GF-D8 (cell line): ENCODE measurements at places on chromosomes 1 and 21.

DNA sequence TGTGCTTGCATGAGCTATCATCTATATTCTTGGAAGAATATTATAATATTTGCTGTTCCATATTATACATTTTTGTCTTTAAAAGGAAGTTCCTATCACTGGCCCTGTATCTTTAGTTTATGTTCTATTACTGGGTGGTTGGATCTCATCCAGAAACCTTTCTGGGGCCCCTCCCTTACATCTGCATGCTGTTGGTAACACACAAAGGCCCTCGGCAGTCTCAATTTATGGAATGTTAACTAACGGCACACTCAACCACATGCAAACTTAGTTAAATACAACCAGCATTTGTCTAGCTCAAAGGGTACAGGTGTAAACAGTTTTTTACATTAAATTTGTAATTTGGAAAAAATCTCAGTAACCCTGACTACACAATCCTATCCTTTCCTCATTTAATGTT, 9.7 kb upstream of the HYI start:
- DNase-seq, result no peak

DNA sequence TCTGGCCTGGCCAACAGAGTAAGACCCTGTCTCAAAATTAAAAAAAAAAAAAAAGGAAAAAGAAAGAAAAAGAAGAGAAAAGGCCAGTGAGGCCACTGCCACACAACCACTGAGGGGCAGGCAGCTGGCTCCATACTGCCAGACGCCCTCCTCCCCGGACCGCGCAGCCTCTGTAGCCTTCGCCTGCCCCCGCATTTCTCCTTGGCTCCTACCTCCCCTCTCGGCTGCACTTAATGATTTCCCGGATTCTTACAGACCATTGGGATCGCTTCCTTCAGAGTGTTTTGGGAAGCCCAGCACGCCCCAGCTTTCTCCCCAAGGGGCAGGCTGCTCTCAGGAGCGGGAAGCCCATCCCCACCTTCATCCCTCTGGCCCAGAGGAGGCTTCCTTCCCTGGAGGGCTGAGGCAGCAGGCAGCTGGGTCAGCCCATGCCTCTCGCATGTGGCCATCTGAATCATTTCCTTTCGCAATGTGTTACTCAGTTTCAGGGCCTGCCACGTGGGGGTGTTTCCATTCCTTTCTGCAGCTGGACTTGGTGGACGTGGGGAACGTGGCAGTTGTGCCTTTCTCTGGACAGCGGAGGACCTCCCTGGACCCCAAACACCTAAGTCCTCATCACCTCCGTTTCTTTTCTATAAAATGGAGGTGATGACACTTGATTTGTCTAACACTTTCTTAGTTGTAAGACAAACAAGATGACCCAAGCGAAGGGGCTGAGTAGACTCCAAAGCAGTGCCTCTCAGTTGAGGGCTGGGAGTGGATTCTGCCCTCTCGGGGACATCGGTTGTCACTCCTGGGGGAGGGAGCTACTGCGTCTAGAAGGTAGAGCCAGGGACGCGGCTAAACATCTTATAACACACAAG, 2.3 kb downstream of the SLC2A5 start:
- peak; percentile 81 for DNase-seq

GRCh38 chr1:117754061-117754969, 148.5 kb downstream of the TENT5C start:
- DNase-seq, result no peak

GRCh38 chr1:95086949-95087533, 14.3 kb upstream of the ALG14 start:
- no peak for DNase-seq

- DNase-seq, result no peak
Measured at GRCh38 chr1:3708791-3709190, 43.5 kb upstream of the CCDC27 start.

DNA sequence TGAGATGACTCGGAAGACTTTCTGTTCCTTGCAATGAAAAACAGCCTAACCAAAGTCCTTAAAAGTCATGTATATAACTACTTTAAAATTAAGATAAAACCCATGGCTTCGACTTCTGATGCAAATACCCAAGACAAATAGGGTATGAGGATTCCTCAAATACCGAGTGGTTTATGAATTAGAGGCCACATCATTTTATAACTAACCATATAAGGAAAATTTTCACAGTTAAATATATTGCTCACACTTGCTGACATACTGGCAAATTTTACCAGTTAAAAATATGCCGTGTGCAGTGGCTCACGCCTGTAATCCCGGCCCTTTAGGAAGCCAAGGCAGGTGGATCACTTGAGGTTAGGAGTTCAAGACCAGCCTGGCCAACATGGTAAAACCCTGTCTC, 5.4 kb downstream of the RERE start:
- no peak for DNase-seq

DNA sequence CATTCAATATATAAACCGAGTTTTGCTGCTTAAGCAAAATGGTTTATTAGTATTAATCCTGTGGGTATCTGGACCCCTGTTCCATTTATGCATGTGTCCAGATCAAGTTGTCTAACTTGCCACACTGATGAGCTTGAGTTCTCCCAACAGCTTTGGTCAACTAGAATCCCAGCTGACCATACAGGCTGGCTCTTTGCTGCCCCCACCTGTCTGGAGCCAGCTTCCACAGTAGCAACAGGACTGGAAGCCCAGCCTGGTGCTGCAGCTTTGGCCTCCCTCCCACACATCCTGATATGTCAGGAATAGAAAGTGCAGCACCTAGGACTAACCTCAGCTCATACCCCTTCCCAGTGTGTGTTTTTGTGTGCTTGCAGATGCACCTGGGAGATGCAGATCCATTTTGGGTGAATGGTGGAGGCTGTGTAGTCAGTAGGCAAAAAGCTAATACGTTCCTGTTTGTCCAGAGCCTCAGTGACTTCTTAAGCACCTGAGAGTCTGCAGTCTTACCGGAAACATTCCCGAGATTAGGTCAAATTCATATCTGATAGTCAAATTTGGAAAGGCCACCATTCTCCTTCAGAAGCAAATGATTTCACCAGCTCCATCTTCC, 40.9 kb upstream of the BEND5 start:
- DNase-seq, result no peak

DNA sequence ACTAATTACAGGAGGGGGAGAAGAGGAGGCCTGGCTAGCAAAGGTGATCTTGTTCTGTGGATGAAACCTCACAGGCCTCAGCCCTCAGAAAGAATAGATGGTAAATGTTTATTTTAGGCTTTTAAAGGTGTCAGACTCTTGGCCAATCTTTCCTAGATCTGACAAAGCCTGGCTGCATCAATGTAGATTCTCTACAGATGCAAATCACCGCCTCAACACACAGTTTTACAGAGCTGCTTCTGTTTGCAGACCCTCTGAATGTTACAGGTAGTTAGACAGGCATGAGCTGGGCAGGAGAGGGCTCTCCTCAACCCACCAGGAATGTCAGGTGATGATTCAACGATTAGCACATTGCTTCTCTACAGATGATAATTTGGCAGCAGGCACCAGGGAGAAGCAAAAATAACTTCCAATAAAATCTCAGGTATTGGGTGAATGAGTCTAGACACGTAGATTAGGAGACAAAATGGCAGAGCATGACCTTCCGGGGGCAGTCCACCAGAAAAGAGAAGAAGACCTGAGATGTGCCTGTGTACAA, 105.4 kb upstream of the VANGL1 start:
- DNase-seq, result no peak

DNA sequence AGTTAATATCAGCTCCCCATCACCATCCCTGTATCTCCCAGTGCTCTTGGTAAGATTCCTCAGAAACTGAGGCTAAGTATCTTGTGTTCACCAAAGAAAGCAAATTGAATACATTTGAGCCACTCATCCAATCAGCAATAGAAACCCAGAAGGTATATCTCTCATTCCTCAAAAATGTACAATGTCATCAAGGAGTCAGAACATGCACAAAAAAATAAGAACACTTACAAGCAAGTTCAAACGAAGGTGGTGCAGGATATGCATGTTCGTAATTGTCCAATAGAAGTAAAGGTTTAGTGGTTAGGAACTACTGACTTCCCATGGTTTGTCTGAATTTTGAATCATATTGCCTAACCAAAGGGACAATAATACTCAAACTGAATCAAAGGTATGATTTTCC, 24.3 kb downstream of the RXRG start:
- DNase-seq, result no peak

DNA sequence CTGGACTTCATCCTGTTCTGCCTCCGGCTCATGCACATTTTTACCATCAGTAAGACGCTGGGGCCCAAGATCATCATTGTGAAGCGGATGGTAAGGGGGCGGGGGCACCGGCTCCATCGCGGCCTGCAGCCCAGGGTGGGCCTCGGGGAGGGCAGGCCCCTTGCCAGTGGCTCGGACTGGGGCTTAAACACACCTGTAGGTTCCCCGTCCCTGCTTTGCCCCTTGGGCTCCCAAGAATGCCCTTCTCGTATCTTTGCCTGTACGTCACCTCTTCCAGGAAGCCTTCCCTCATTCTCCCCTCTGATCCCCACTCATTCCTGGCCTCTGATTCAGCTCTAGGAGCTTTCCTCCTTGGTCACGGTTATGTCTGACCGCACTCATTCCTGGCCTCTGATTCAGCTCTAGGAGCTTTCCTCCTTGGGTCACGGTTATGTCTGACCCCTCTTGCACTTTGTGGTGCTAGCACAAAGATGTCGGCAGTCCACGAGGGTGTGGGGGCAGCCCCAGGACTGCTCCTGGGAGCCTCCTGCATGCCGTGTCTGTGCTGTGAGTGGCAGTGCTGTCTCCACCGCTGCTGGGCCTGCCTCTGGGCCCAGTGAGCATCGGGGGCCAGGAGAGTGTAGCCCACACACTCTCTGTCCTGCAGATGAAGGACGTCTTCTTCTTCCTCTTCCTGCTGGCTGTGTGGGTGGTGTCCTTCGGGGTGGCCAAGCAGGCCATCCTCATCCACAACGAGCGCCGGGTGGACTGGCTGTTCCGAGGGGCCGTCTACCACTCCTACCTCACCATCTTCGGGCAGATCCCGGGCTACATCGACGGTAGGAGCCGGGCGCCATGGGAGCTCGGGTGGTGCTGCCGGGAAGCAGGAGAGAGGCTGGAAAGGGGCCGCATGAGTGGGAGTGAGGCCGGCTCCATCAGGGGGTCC, 49.1 kb upstream of the LRRC3 start:
- DNase-seq, result no peak

GRCh38 chr1:65163201-65163805, 15.3 kb downstream of the AK4 start:
- peak; percentile 29 for DNase-seq

GRCh38 chr1:209883341-209883971, 54.6 kb upstream of the SYT14 start:
- no peak for DNase-seq

DNA sequence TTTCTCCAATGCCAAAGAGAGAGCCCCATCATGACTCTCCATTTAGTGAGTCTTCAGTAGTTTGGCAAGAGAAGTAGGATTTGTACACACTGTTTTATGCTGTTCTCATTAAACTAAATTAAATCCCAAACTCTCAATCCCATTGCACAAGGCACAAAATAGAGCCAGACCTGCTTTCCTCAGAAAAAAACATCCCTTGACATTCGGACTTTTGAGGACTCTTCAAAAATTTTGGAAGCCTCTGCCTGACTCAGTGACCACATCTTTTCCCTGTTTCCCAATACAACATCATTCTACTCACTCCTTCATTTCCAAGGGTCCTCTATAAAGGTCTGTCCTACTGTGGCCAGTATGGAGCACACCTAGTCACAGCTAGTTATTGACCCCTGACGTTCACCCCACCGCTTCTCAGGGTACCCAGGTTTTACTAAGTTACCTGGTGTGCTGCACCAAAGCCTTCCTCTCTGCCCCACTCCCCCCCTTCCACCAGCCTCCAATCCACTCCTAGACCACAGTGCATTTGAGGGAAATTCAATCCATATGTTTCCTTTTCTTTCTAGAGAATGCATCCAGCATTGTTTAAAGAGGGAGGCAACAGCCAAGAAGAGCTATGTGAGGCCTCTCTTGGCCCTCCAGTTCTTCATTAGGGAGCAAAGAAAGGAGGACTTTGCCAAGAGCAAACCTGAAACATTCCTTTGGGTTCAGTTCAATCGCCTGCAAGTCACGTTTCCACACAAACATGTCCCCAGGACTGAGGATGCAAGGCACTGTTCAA, 428.7 kb downstream of the PLPP3 start:
- no peak for DNase-seq

- DNase-seq, result peak; percentile 68
Measured at GRCh38 chr1:150567341-150567716, 12.1 kb downstream of the MCL1 start.

GRCh38 chr1:61539720-61540462, 185.1 kb downstream of the TM2D1 start:
- DNase-seq, result no peak

- DNase-seq, result no peak
Measured at GRCh38 chr21:29172282-29172681, 41.8 kb downstream of the MAP3K7CL start.

DNA sequence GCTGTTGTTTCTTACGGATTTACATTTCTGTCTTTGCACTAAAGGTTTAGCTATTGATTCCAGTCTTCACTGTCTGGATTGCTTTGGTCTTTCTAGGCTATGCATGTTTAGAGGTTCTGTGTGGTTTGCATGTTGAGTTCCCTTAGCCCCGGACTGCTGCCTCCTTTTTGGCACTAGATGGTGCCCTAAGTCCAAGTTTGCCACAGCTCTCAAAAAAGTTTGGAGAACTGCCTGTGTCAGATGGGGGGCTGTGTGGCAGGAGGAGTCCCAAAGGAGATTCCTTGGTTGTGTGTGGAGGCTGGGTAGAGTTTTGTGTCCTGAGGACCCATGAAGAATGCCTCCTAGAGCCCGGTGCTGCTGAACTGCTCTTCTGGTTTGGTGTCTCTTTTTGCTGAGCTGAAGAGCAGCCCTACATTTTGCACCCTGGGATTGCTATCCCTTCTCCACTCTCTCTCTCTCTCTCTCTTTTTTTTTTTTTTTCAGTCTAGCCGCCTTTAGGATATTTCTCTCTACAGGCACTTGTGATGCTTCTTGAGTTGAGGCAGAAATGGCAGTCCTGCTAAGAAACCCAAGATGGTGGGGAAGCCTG, 74.4 kb downstream of the PTGS2 start:
- no peak for DNase-seq

- no peak for DNase-seq
Measured at GRCh38 chr1:28354121-28354520, 15.4 kb upstream of the PHACTR4 start.

- DNase-seq, result no peak
Measured at GRCh38 chr1:145975216-145975615, 10.7 kb downstream of the POLR3GL start.

DNA sequence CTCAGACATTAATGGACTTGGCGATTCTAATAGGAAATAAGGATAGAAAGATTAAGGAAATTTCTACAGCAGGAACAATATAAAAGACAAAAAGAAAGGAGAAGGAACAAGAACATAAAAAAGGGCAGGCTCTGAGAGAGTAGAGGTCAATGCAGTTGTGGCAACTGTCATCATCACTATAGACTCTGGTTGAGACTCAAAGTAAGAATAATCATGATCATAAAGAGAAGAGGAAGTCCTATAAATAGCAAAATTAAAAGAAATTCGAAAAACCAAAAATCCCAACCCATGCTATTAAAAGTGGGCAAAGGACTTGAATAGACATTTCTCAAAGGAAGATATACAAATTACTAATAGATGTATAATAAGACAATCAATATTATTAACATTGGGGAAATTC, 14.4 kb upstream of the XCL1 start:
- DNase-seq, result no peak
